Activated CD8-positive, alpha-beta memory T cell treated with anti-CD3 and anti-CD28 coated beads for 24 hours (primary cell): ENCODE measurements at places on chromosomes 5 and 9.
A peak's percentile ranks its signal among the peaks of the same experiment; 100 is the strongest.

DNA sequence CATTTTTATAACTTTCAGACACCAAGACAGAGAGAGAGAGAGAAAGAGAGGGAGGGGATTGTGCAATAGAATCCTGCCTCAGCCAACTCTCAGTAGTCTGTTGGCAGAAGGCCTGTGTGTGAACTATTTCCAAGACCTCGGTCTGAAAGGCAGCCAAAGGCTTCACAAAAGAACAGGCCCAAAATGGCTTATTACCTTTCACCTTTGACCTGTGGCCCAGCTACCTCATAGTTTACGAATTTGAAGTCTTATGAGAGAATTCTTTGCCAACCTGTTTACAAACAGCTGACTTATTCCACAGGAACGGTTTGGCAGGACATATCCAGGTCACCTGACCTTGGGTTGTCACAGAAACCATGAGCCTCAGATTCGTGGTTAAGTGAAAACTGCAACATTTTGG is 48.6 kb downstream of the NR2F1-AS1 start:
- DNase-seq = no peak

- DNase-seq = no peak
These were observed 185.7 kb downstream of the PBX3 start for GRCh38 chr9:125932746-125933455.

GRCh38 chr5:32044939-32045338 is 129.2 kb downstream of the GOLPH3 start:
- no peak for DNase-seq

DNA sequence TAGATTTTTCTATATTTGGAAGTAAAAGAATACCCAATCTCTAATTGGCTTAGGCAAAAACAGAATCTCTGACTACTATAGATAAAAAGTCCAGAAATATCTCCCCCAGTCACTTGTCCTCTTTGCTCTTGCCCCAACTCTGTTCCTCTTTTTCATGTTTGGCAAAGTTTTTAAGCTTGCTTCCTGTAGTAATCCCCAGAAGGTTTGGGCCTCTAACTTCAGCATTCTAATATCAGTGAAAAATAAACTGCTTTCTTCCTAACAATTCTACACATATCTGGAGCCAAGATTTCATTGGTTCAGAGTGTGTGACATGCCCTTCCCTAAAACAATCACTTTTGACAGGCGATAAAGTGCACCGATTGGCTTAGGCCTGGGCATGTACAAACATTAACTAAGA is 1680.3 kb downstream of the MAT2B start:
- no peak for DNase-seq

GRCh38 chr5:160007514-160007913 is 1.4 kb upstream of the TTC1 start:
- no peak for DNase-seq

- no peak for DNase-seq
These were observed 52.9 kb downstream of the ZDHHC21 start for GRCh38 chr9:14640294-14640693.

DNA sequence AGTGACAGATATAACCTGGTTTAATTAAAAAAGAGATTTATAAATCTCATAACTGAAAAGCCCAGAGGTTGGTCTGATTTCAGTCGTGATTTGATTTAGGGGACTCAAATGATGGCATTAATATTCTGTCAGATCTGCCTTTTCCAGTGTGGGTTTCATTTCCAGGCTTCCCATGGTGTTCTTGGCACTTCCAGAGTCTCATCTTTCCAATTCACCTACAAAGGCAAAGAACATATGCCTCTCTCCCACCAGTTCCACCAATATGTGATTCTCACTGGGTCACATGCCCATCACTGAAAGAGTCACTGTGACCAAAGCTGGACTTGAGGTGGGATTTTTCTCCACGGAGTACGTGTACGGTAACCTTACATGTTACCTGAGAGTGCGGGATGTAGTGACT is 137.4 kb upstream of the IL12B start:
- DNase-seq = no peak

- DNase-seq = no peak
These were observed 30.4 kb downstream of the HTR1A start for GRCh38 chr5:63931836-63932235.

- no peak for DNase-seq
These were observed 8.9 kb downstream of the FBXW5 start for GRCh38 chr9:136935651-136936050.

DNA sequence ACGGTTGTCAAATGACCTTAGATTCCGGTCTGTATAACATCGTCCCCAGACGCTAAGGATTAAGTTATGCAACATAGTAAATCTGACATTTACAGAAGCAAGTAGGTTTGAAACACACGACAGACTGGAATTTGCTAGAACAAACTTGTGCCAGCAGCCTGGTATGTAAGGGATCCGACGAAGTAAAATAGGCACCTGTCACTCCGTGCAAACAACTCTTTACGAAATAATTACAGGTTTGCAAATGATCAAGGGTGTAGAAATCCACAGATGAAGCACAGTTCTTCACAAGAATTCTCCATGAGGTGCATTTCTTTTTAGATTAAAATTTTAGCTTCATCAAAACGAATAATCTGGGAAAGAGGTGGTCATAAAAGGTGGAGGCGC is 508 bp downstream of the MOCS2 start:
- no peak for DNase-seq

GRCh38 chr5:167232675-167233311 is 1058.7 kb upstream of the WWC1 start:
- no peak for DNase-seq

DNA sequence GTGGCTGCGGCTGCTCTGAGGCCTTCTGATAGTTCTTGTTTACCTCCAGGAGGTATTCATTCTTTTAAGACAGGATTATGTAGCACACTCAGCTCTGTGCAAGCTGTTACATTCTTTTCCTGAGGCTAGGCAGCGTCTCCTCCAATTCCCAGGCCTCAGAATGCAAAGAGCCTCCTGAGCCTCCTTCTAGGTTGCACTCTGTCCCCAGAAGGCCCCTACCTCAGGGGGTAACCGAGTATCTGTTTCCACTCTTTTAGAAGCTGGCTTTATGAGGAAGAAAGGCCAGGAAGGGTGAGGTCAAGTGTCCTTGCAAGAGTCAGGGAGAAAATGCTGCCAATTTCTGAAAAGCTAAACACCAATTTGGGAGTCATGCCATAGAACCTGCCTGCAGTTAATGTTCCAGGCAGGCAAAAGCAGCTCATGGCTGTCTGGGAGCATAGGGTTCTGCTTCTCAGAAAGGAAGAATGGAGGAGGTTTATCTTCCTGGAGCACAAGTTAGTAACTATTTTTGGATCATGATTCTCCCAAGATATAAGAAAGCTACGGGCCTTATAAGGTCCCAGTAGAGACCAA is 178.9 kb downstream of the SEMA6A start:
- DNase-seq = no peak

DNA sequence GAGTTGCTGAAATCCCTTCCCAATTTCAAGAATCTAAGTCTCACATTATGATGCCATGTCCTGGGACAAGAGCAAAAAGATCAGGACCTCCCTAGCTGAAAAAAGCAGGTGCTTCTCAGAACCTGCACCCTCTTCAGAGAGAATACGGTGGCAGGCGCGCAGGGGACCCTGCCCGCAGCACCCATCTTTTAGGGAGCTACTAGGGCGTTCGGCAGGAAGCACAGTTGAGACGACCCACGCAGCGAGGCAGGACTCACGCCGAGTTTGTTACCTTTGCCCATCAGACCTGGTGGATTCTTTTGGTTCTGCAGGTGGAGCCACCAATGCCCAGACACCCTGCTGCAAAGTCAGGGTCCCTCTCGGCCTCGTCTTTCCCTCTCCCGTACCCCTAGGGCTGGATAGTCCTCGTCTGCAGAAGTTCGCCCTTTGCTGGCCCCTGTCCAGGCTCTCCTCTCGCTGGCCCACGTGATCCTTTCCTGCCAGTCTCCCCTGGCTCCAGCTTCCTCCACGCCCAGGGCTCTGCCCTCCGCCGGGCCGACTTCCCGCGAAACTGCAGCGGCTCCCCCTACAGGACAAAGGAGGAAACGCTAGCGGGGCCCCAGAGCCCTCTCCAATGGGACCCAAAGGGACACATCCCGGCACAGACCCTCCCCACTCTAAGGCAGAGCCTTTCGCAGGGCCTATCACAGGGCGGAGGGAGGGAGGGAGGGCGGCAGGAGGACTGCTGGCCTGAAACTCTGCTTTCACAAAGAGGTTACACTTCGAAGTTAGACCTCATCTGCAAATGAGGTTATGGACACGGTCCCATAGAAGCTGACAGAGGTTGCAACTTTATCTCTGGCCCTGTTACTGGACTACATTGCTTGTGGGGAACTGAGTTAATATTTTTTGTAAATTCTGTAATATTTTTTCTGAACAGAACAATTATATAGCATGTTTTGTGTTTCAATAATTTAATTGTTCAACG is 28.8 kb downstream of the TMEM174 start:
- DNase-seq = peak; percentile 91

DNA sequence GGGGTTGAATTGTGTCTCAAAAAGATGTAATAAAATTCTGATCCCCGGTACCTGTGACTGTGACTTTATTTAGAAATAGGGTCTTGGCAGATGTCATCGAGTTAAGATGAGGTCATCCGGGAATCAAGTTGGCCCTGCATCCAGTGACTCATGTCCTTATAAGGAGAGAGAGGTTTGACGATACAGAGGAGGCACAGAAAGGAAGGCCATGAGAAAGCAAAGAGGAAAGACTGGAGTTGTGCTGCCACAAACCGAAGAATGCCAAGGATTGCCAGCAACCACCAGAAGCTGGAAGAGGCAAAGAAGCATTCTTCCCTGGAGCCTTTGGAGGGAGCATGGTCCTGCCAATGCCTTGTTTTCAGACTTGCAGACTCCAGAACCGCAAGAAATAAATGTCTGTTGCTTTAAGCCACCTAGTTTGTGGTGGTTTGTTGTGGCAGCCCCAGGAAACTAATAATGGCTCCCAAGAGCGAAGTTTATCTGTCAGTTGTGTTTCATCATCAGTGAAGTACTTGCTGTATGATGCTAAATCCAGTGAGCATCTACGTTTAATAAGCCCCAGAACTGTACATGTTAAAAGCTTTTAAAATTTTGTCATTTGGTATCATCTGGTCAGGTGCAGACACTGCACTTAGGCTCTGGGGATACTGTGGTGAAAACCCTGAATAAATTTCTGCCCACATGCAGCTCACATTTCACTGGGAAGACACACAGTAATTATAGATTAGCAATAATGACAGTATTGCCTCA is 114.8 kb downstream of the TLE4 start:
- no peak for DNase-seq
